ENCODE measurements at places on chromosomes 13 and 19.

GRCh38 chr19:37513397-37513796, 6.7 kb downstream of the ZNF793 start:
- no peak for DNase-seq

GRCh38 chr13:99151516-99151915, 49.1 kb upstream of the UBAC2 start:
- no peak for DNase-seq

- no peak for DNase-seq
Measured at GRCh38 chr13:99980824-99981734, 505 bp upstream of the ZIC2 start.

DNA sequence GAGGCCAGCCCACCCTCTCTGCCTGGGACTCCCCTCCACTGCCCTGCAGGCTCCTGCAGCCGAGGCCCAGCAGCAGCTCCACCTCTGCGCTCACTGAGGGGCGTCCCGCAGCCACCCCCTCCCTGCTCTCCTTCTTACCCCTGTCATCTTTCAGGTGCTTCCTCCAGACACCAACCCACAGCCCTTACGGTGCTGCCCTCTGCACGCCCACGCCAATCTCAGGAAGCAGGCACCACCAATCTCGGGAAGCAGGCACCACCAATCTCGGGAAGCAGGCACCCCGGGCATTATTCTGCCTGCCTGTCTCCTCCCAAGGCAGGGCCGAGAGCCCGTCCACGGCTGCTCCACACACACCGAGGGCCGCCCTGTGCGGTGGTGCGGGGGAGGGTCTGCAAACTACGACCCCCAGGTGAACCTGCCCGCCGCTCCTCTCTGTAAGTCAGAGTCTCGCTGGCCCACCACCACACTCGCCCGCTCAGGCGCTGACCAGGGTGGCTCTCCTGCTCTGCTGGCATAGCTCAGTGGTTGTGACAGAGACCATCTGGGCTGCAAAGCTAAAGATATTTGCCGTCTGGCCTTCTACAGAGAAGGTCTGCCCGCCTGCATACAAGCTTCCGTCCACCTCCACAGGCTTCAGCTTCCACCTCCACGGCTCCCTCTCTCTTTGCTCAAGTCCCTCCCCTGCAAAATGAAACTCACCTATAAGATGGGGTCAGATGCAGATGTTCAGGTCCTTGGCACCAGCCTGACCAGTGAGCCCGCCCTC, 2.9 kb downstream of the LSM7 start:
- DNase-seq = no peak

DNA sequence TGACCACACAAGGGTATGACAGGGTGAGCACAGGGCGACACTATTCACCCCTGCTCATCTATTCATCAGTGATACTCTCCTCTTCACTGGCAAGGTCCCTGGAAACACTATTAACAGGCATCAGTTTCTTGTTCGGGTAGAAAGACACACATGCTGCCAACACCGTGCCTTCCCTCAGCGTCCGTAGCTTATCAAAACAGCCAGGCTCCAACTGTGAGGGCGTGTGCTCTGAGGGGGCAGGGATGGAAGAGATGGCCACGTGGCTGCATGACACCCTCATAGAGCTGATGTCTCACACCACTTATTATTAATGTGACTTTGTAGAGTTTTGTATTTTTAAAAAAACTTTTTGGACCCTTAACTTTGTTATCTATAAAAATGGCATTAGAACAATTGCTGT, 160.3 kb downstream of the ITGBL1 start:
- DNase-seq = no peak

DNA sequence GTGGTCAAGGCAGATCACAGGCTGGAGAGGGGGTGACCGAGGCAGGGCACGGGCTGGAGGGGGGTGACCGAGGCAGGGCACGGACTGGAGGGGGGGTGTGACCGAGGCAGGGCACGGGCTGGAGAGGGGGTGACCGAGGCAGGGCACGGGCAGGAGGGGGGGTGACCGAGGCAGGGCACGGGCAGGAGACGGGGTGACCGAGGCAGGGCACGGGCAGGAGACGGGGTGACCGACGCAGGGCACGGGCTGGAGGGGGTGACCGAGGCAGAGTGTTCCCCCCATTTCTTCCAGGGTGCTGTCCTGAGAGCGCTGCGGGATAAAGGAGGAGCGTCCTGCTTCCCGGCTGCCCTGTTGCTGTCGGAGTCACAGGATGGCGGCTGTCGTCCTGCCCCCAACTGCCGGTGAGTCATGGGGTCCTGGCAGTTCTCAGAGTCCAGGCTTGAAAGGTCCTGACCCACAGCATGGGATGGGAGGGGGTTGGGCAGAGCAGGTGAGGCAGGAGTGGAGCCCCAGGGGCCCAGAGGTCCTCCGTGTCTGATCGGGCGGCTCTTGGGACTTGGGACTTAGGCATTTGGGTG, 5.3 kb downstream of the ZNF557 start:
- DNase-seq = no peak

DNA sequence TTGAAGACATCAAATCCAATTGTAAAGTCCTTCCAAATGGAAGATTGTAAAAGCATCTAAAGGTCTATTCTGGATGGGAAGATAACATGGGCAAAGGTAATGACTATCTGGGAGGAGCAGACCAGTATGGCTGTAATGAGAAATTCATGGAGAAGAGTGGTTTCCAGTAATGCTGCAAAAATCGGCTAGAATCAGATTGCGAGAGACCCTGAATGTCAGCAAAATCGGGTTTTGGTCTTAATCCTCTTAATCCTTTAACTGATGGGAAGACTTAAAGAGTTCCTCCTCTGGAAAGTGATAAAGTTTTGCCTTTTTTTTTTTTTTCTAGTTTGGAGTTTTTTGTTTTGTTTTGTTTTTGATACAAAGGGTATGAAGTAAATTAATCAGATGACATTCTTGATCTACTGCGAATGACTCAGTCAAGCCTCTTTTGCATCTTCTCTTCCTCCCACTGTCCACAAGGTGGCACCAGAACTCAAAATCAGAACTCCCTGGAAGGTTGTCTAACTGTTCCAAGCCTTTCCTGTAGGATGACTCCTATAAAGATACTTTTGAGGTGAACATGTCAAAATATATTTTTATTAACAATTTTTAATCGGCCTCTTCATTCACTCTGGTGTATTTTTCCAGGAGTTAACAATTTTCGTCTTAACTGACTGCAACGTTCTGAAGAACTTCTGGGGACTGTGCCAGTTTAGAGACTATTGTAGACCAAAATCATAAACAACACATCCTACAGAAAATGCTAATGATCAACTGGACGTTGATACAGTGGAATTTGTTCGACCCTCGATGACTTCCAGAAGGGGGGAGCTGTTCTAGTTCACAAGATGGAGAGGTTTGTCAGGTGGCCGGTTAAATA, 213.3 kb upstream of the MIR17HG start:
- DNase-seq = peak; percentile 27

DNA sequence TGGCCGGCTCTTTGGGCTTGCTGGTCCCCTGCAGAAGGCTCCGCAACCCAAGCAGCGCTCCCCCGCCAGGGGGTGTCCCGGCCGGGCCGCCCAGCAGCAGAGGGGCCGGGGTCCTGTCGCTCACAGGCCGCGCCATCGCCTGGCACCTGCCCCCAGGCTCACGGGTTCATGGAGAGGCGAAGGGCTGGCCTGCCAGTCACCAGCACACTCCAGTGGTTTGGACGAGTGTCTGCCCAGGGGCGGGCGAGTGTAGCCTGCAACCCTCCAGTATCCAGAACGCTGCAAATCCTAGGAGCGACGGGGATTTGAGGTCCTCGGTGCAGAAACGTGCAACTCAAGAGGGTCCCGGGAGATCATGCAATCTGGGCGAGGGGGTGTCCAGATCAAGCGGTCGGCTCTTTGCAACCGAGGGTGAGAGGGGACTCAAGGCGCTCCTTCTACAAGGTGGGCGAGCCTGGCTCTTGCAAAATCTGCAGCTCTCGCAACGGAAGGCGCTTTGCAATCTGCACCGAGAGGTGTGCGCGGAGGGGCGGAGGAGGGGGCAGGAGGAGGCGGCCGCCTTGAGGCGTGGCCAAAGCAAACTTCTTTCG, at the start of gene DBP:
Gene DBP, minus strand, starts transcription at position 521 of the 590 bp plus-strand sequence. Its CDS starts 385 bp downstream, at position 136.
- DNase-seq = no peak

- DNase-seq = no peak
Measured at GRCh38 chr13:74204602-74205312, 70.6 kb upstream of the KLF12 start.

GRCh38 chr19:4345342-4346019, 2.1 kb downstream of the MPND start:
- no peak for DNase-seq

- DNase-seq = no peak
Measured at GRCh38 chr19:30064771-30065494, 122.9 kb downstream of the URI1 start.

- no peak for DNase-seq
Measured at GRCh38 chr19:3954107-3954506, 16.8 kb downstream of the DAPK3 start.

GRCh38 chr13:100797921-100798320, 123.3 kb upstream of the TMTC4 start:
- no peak for DNase-seq

- no peak for DNase-seq
Measured at GRCh38 chr19:58367698-58368454, 5.3 kb upstream of the ZNF497 start.

Data from Panc1 (cell line).